ENCODE measurements at places on chromosomes 12 and 14.

- no peak for DNase-seq
Observed at GRCh38 chr12:108583991-108584390, 13.9 kb downstream of the TMEM119 start.

GRCh38 chr14:79601579-79601978 is 609.7 kb downstream of the DIO2 start:
- DNase-seq = no peak

DNA sequence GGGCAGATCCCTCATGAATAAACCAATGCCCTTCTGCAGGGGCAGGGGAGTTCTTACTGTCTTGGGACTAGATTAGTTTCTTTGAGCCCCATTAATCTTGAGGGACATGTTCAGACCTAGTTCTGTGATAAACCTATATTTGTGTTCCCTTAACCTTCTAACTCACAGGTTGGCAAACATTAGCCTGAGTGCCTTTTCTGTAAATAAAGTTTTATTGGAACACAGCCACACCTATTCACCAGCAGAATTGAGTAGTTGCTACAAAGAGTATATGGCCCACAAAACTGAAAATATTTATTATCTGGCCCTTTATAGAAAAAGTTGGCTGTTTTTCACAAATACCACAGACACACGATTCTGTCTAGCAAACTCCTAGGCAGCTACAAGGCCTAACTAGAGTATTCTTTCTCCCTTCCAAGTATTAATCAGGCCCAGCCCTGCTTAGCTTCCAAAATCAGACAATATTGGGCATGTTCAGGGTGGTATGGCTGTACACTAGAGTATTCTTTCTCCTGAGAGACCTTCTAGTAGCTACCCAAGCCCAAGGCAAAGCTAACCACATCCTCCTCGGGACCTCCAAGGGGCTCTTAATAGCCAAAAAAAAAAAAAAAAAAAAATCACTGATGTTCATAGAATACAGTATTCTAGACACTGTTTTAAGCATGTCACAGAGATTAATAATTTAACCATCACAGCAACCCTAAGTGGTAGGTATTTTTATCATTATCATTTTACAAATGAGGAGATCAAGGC is 199.3 kb upstream of the PWP1 start:
- DNase-seq = no peak

GRCh38 chr12:49968471-49968870 is 4.3 kb upstream of the AQP6 start:
- DNase-seq = no peak
